ENCODE measurements at places on chromosomes 1 and 21. TPM values are rescaled to one million over a fixed set of nuclear protein-coding genes. Genes with fewer than 3 reads are reported as not detected.

DNA sequence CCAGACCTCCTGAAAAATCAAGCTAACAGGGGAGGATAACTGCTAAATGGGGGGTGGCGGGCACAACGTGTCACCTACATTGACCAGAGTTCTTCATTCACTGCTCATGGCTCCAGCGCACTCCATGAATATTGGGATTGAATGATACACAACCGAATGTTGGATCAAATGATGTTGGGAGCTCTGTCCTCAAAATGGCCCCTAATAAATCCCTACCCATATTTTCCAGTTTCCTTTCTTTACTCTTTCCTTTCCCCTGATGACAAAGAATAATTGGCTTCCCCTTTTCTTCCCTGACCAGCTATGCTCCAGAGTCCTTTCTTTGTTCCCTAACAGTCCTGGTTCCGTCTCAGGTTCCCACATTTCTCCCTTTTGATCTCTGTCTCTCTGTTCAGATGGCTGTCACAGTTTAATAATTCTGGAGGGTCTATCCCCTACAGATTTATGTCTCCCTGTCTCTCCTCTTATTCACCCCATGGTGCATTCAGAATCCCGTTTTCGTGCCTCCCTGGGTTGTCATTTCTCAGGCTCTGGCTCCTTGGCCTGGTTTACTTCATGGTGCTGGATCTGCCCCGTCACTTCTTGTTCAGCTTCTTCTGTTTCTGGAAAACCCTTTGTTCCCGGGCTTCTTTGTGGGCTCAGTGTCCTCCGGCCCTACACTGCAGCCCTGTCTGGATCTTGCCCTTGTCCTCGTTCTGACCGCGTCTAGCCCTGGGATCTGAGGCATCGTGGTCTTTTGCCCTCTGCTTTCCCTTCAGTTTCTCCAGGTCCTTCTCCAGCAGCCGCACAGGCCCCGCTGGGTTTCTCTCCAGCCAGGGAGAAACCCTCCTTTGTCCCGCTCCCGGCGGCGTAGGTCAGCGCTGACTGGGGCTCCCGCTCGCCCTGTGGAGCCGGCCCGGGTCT is 78.3 kb downstream of the NDUFS5 start:
- DNase-seq: no peak
- H3K4me3 ChIP-seq: peak overlapping the region; percentile 37
- no peaks in the 10 kb centered on the region for H3K36me3 ChIP-seq
- H3K27me3 ChIP-seq: peaks cover 13% of the 10 kb centered on the region
- peaks cover 25% of the 10 kb centered on the region for H3K4me1 ChIP-seq

- no peaks in the 10 kb centered on the region for H3K36me3 ChIP-seq
- H3K4me3 ChIP-seq: no peak overlapping the region
- no peak for DNase-seq
- H3K27ac ChIP-seq: no peak overlapping the region
- no peaks in the 10 kb centered on the region for H3K4me1 ChIP-seq
Observed at GRCh38 chr1:70820396-70820795, 227.2 kb downstream of the PTGER3 start.

GRCh38 chr1:52305417-52306226 is 60.4 kb downstream of the CC2D1B start:
- H3K4me1 ChIP-seq: no peaks in the 10 kb centered on the region
- no peak for DNase-seq
- H3K27me3 ChIP-seq: no peaks in the 10 kb centered on the region
- no peak overlapping the region for H3K4me3 ChIP-seq
- H3K36me3 ChIP-seq: no peaks in the 10 kb centered on the region

The C8A gene
- total RNA-seq: not detected

DNA sequence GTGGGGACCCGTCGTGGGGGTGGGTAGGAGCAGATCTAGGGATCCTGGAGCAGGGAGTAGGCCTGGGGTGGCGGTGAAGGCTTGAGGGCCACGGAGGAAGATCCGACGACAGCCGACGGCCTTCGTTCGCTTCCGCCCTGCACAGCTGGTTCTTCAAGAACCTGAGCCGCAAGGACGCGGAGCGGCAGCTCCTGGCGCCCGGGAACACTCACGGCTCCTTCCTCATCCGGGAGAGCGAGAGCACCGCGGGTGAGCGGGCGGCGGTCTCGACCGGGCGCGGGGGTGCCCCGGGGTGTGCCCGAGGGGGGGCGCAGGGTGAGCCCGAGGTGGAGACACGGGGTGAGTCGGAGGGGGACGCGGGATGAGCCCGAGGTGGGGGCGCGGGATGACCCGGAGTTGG is 16.5 kb upstream of the HDAC1 start:
- H3K4me3 ChIP-seq: no peak overlapping the region
- DNase-seq: no peak
- no peaks in the 10 kb centered on the region for H3K27me3 ChIP-seq
- no peak overlapping the region for H3K27ac ChIP-seq

The GJB3 gene
- total RNA-seq: not detected

The ZNF683 gene
- not detected for total RNA-seq

The SLAMF7 gene
- 5.5 TPM for total RNA-seq

DNA sequence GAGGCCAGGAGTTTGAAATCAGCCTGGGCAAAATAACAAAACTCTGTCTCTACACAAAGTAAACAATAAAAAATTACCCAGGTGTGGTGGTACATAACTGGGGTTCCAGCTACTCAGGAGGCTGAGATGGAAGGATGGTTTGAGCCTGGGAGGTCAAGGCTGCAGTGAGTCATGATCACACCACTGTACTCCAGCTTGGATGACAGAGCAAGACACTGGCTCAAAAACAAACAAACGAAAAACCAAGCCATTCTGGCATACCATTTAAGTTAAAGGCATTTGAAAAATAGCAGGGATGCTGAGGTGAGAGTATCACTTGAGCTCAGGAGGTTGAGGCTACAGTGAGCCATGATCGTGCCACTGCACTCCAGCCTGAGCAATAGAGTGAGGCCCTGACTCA is 5.3 kb upstream of the ALDH9A1 start:
- no peak overlapping the region for H3K4me3 ChIP-seq
- no peak for DNase-seq
- H3K27me3 ChIP-seq: peaks cover 11% of the 10 kb centered on the region
- H3K36me3 ChIP-seq: no peaks in the 10 kb centered on the region
- H3K27ac ChIP-seq: no peak overlapping the region
- H3K4me1 ChIP-seq: peaks cover 4% of the 10 kb centered on the region

The VTCN1 gene
- total RNA-seq: not detected

- peaks cover 2% of the 10 kb centered on the region for H3K36me3 ChIP-seq
- H3K4me1 ChIP-seq: peaks cover 10% of the 10 kb centered on the region
- peaks cover 76% of the 10 kb centered on the region for H3K27me3 ChIP-seq
- no peak for DNase-seq
Observed at GRCh38 chr1:119006406-119007279, 18.5 kb upstream of the TBX15 start.

The AKR7A3 gene
- total RNA-seq: 1.4 TPM
